ENCODE measurements at places on chromosomes 11 and 22.

- DNase-seq, result no peak
Observed at GRCh38 chr22:37167981-37168647, 18.4 kb upstream of the IL2RB start.

- DNase-seq, result no peak
Observed at GRCh38 chr11:131137046-131137445, 220.8 kb upstream of the SNX19 start.

- DNase-seq, result no peak
Observed at GRCh38 chr11:111513240-111513605, 1.0 kb upstream of the BTG4 start.

DNA sequence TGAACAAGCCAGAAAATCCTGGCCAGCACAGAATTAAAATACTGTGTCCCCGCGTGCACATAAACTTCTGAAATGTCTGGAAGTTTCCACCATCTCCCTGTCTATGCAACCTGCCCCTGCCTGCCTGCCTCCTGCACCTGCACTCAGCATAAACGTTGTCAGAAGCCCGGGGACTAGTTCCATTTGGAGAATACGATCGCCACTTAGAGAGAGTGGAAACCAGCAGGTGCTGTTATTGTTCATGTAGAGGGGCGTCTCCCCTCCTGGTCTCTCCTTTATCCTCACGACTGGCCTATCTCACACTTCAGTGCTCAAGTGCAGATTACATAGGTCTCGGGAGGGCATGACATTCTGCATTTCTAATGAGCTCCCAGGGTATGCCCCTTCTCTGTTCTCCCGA is 35.6 kb downstream of the MPPED1 start:
- DNase-seq, result no peak

DNA sequence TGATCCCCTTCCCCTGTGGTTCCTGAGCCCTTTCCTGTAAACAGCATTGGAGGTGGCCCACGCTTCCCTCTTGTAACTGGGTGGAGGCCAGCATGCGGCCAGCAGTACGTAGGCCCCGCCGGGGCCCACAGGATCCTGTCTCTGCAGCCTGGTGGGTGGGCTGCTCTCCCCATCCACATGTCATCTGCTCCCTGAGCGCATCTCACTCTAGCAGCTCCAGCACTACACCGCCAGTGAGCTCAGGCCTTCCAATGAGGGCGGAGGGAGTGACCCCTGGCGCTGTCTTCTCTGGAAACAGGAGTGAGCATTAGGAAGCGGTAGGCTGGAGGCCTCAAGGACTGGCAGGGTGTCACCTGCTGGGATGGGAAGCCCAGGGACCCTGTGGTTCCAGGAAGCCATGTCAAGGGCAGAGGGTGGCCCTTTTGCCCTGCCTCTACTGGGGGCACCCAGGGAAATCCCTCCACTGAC is 363.9 kb downstream of the TBC1D22A start:
- DNase-seq, result no peak

DNA sequence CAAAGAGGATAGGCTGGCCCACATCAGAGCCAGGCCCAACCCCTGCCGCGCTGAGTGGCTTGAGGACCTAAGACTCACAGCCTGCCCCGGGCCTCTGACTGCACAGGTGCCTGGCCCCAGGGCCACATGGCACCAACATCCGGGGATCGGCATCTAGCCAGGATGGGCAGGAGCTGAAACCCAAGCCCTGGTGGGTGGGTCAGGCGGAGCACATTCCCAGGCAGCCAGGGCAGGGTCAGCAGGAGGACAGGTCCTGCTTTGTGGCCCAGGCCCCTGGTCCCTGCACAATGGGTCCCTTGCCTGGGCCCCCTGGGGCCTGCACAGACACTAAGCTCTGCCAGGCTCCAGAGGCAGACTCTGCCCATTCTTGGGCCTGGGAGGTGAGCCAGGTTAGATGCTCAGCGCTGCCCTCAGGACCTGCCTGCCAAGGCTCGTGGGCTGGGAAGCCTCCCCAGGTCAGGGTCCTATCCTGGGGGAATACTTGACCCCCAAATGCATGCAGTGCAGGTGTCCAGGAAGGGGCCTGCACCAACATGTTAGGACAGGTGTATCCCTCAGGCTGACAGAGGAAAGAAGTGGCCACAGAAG is 33.5 kb downstream of the ARVCF start:
- no peak for DNase-seq

- no peak for DNase-seq
Observed at GRCh38 chr11:76686261-76687079, 15.9 kb upstream of the LRRC32 start.

GRCh38 chr22:36331912-36332622 is 55.7 kb downstream of the MYH9 start:
- no peak for DNase-seq

- DNase-seq, result no peak
Observed at GRCh38 chr22:50434849-50435248, 40.0 kb downstream of the SBF1 start.

DNA sequence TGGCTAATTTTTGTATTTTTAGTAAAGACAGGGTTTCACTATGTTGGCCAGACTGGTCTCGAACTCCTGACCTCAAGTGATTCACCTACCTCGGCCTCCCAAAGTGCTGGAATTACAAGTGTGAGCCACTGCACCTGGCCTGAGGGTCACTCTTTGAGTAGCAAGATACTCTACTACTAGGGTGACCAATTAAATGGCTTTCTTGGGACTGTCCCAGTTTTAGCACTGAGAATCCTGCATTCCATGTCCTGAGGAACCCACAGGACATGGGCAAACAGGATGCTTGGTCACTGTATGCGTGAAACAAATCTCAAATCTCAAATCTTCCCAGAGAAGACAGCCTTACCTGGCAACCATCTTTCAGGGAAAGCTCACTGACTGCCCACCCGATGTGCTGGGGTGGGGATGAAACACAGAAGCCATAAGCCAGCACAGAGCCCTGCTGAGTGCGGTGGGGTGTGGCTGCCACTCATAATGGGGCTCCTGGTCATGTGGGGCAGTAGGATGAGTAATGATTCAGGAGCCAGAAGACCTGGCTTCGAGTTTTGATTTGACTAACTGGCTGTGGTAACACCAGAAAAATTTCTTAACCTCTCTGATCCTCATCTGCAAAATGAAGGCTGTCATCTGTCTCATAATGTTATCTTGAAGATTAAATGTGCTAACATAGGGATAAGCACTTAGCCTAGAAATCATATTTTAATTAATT is 11.5 kb downstream of the CLMP start:
- DNase-seq, result no peak

DNA sequence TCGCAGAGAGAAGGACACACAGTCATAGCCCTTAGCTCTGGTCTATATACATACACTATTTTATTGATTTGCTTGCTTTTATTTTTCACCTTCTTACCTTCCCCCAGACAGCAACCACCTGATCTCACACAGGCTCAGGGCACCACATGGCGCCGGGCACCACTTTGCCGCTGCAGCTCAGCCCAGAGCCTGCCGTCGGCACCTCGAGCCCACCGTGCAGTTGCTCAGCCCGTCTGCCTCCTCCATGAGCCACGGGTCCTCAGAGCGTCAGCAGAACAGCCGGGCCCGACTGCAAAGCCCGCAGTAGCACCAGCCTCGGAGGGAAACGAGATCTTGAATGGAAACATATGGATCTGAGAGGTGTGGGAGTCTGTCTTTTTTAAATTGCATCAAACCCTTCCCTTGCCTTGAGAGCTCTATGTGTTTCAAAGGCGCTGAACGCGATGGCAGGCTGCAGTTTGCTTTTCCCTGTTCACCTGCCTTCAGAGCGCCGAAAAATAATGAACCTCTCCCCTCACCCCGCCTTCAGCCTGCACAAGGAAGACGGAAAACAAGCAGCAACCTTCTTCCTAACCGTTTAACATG is 505.4 kb downstream of the MN1 start:
- no peak for DNase-seq

DNA sequence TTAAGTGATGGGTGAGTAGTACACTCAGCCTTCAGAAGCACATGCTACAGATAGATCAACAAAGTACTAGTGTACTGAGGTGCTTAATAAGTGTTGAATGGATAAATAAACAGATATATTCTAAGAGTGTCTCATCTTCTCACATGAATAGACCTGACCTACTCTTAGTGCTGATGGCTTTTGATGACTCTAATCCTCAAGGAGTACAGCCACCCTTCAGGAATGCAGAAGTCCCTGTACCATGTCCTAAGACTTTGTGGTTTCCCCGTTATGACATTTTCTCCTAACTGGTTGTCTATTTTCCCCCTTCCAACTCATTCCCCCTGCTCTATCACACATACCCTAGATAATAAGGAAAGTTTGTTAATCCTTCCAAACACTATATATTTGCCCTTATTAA is 61.6 kb downstream of the C11orf65 start:
- DNase-seq, result no peak

DNA sequence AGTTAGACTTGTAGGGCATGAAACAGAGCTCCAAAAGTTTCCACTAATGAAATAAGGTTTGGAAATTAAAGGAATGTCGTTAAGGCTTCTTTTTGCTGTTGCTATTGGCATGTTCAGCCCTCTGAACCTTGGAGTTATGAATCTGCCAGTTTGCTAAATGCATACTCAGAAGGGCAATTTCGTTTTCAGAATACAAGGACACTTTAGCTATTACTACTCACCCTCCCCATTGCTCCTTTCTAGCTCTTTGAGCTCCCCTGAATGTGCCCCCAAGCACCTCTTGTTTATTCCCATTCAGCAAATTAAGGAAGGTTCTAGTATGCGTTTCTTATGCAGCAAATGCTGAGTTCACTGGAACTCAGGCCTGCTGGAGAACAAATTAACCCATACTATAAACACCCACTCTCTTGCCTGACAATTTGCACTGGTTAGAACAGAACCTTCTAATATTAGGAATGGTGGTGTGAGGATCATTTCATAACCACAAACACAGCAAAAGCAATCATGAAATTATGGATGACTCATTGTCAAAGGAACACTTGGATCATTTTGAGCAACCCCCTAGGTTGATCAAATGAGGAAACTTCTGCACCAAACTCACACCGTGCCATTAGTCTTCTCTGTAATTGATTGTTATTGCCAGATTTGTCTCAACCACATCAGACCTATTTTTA is 26.2 kb upstream of the LIN7C start:
- DNase-seq, result no peak

DNA sequence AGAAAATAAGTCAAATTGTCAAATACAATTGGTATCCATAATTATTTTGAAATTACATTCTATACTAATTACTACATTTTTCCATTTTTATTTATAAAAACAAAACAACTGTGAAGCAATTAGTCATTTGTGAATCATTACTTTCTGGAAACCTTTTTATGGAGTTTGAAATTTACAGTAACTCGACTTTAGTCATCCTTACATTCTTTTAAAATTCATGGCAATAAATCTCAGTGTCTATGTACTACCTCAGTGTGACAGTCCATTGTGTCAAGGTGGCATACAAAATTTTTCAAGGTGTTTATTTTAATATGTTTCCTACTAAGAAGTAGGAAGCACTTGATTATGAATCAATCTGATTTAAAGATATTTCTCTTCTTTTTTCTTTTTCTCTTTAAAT is 1949.4 kb upstream of the RAG2 start:
- no peak for DNase-seq

GRCh38 chr22:25880524-25880923 is 138.5 kb downstream of the MYO18B start:
- no peak for DNase-seq

- DNase-seq, result no peak
Observed at GRCh38 chr11:70331901-70332300, 61.4 kb downstream of the PPFIA1 start.

DNA sequence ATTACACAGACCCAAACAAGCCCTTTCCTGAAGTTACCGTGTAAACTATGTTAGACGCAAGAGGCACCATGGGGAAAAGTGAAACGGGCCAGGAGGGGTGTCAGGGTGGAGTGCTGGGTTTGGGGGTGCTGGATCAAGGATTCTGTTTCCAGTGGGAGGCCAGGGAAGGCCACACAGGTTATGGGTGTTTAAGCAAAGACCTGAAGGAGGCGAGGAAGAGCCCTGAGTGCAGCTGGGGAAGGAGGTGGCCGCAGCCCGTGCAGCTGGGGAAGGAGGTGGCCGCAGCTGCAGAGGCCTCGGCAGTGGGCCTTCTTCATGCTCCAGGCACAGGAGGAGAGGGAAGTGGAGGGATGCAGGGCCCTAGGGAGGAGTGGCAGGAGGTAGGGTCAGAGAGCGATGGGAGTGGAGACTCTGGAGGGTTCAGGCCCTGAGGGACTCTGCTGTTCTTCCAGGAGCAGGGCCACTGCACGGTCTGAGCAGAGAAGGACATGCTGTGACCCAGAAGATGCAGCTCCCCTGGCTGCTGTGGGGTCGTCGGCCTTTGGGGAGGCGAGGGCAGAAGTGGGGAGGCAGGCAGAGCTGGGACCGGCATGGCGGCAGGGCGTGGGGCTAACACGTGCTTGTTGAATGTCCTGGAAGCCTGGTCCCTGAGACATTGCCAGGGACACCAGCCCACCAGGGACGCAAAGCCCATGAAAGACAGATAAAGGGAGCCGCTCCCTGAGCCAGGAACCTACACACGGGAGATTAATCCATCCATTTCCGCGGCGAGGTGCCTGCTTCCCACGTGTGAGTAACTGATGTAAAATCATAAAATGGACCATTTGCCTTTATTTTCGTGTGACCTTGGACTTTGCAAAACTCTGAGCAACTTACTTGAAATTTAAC is 1049.1 kb downstream of the BRD1 start:
- DNase-seq, result no peak

DNA sequence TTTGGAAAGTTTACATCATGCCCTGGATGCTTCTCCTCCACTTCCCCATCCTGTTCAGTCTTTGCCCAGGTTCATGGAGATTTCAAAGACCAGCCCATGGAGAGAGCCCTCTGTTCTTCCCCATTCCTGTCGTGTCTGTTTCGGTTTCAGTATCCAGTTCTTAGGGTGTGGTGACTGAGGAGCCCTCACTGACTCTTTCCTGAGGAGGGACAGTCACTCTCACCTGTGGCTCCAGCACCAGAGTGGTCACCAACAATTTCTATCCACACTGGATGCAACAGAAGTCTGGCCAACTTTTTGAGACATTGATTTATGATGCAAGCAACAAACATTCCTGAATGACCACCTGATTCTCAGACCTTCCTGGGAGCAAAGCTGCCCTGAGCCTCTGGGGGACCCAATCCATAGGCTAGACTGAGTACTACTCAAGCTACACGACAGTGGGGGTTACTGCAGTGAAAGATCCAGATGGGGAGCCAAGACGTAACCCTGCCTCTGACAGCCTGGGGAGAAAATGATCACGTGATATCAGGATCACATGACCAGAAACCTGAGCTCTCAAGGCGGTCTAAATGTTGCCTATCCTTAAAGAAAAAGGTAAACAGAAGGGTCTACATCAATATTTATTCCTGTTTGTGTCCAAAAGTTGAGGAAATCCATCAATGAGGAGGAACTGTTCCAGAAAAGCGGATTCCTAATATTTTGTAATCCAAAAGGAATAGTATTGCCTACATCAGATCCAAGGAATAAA is 76.2 kb upstream of the VPREB1 start:
- DNase-seq, result peak; percentile 90

GRCh38 chr11:132057266-132057665 is 686.9 kb downstream of the NTM start:
- no peak for DNase-seq

DNA sequence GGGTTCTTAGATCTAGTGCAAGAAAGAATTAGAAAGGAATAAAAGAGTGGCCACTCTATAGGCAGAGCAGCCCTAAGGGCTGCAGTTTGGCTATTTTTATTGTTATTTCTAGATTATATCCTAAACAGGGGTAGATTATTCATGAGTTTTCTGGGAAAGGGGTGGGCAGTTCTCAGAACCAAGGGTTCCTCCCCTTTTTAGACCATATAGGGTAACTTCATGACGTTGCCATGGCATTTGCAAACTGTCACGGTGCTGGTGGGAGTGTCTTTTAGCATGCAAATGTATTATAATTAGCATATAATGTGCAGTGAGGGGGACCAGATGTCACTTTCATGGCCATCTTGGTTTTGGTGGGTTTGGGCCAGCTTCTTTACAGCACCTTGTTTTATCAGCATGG is 44.6 kb downstream of the METTL15 start:
- no peak for DNase-seq

- DNase-seq, result no peak
Observed at GRCh38 chr22:24445481-24446259, 18.3 kb downstream of the ADORA2A start.
